Smooth muscle cell of the brain vasculature (primary cell): ENCODE measurements at places on chromosomes 7 and 10.
A peak's percentile ranks its signal among the peaks of the same experiment; 100 is the strongest.

GRCh38 chr10:85524001-85524666 lies 842.5 kb downstream of the GRID1 start:
- no peak for DNase-seq

- DNase-seq, result no peak
Measured at GRCh38 chr10:132231656-132232022, 44.9 kb downstream of the DPYSL4 start.

DNA sequence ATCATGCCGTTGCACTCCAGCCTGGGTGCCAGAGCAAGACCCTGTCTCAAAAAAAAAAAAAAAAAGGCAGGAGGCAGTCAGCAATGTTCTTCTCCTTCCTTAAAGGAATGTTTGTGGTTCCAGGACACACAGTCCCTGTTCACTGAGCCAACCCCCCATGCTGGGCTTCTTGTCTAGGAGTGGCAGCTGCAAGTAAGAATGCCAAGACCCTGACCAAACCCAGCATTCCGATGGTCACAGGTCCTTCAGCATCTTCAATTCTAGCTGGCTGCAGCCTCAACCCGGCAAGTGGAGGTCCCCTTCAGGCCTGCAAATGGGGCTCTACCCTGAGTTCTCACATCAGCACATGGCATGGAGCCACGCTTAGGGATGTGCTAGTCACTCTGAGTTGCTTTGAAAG lies 38.2 kb upstream of the CUX1 start:
- no peak for DNase-seq

- DNase-seq, result no peak
Measured at GRCh38 chr7:88315522-88315921, 8.8 kb upstream of the STEAP4 start.

- no peak for DNase-seq
Measured at GRCh38 chr10:37711617-37712488, 145.6 kb downstream of the ZNF248 start.

- no peak for DNase-seq
Measured at GRCh38 chr7:45159296-45159695, 1.7 kb downstream of the RAMP3 start.

DNA sequence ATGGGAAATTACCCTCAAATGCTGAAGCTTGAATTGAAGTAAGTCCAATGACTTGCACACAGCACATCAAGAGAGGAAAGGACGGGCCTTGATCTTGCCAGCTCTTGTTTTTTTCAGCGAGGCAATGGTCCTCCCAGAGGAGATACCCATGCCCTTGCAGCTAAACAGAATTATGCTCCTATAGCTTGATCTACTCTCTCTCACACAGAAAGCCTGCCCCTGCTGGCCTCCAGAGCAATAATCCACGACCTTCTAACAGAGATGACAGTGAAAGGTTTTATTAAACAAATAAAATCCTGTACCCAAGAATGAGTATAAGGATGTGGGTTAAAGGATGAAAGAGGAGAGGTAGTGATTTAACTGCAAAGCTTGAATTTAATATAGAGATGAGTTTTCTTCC lies 268.0 kb downstream of the ADRA2A start:
- no peak for DNase-seq

- no peak for DNase-seq
Measured at GRCh38 chr7:17234030-17234397, 64.4 kb upstream of the AHR start.

GRCh38 chr10:59434463-59435321 lies 72.3 kb upstream of the FAM13C start:
- no peak for DNase-seq

GRCh38 chr7:1412322-1413261 lies 46.7 kb downstream of the MICALL2 start:
- peak; percentile 39 for DNase-seq
